Adrenal gland (tissue), 19 donors: ENCODE measurements at places on chromosomes 7 and 10. TPM values are rescaled to one million over a fixed set of nuclear protein-coding genes. Genes with fewer than 3 reads are reported as not detected.

The AS3MT gene
- total RNA-seq = 328 TPM

The PDE1C gene
- 0.88 TPM for total RNA-seq

The ABCB1 gene
- total RNA-seq = 67.9 TPM

The AKR1C3 gene
- total RNA-seq = 37.5 TPM

The UPK3BL2 gene
- 8.7 TPM for total RNA-seq

The HIPK2 gene
- 73.9 TPM for total RNA-seq

The GNAT3 gene
- total RNA-seq = not detected

The KCNIP2 gene
- total RNA-seq = 2.2 TPM

DNA sequence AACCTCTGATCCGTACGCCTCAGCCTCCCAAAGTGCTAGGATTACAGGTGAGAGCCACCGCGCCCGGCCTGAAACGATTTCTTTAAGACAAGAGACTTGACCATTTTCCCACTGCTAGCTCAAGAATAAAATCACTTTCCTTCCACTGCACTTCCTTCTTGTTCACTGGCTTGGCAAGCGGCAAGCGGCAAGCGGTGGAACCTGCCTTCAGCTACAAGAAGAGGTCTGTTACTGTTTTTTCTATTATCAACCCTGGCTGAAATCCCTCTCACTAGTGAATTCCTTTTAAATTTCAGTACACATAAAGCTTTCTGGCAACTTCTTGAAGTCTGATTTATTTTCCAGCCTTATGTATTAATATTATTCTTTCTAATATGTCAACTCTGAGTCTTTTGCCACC lies 12.8 kb upstream of the GNAT3 start:
- H3K4me1 ChIP-seq = no peaks in the 10 kb centered on the region
- H3K27me3 ChIP-seq = no peaks in the 10 kb centered on the region
- no peak overlapping the region for H3K4me3 ChIP-seq
- DNase-seq = no peak
- no peak overlapping the region for H3K27ac ChIP-seq

- H3K27ac ChIP-seq = no peak overlapping the region
- no peak overlapping the region for H3K4me3 ChIP-seq
- no peaks in the 10 kb centered on the region for H3K4me1 ChIP-seq
- DNase-seq = no peak
- H3K27me3 ChIP-seq = no peaks in the 10 kb centered on the region
Measured at GRCh38 chr10:6530211-6530840, 49.8 kb downstream of the PRKCQ start.

- no peak overlapping the region for H3K27ac ChIP-seq
- H3K4me1 ChIP-seq = no peaks in the 10 kb centered on the region
Measured at GRCh38 chr7:84039432-84039831, 155.2 kb downstream of the SEMA3A start.

DNA sequence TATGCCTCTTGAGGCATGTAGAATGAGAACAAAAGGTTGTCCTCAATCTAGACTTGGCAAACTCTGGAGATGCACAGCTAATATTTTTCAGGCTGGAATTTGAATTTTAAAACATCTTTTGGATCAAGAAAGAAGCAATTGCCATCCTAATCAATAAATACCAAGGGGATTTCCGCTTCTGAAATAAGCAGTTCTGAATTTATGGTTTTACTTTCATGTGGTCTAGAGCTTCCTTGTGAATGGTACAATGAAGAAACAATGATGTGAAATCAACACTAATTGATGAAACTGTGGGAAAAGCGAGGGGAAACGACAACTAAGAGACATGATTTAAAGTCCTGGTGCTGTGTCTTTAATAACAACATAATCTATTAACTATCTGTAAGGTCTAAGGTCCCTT lies 1202.7 kb downstream of the SORCS3 start:
- no peak overlapping the region for H3K27ac ChIP-seq
- no peaks in the 10 kb centered on the region for H3K4me1 ChIP-seq
- no peak overlapping the region for H3K4me3 ChIP-seq

- no peak overlapping the region for H3K27ac ChIP-seq
- DNase-seq = no peak
- H3K4me1 ChIP-seq = peaks cover 11% of the 10 kb centered on the region
- no peak overlapping the region for H3K4me3 ChIP-seq
Measured at GRCh38 chr10:91910467-91910866, 1.2 kb upstream of the FGFBP3 start.
